Adipocyte (in vitro differentiated cells): ENCODE measurements at places on chromosomes 2 and 18.
A peak's percentile ranks its signal among the peaks of the same experiment; 100 is the strongest.

DNA sequence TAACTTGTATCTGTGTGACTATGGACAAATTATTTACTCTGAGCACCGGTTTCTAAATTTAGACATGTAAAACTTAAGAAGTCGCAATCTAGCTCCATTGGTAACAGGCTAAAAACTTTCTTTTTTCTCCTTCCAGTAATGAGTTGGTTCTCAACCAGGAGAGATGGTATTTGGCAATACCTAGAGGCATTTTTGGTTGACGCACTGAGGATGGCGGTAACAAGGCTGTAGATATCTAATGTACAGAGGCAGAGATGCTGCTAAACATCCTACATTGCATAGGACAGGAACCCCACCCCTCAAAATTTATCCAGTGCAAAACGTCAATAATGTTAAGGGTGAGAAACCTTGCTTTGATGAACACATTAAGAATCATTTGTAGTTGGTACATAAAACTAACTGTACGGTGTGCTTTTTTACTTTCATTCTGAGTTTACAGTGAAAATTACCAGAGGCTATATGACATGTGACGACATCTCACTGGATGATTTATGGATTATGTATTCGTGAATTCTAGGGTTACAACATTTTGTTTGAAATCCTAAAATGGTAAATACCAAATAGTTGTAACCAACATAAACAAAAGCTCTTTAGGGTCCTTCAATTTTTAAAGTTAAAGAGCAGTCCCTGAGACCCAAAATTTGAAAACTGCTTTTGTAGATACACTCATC, 91.3 kb downstream of the TLK1 start:
- DNase-seq: no peak

- DNase-seq: no peak
These were observed 220.4 kb upstream of the MEX3C start for GRCh38 chr18:51417643-51418483.

- DNase-seq: peak; percentile 19
These were observed 4.2 kb upstream of the METAP1D start for GRCh38 chr2:171995586-171995985.

GRCh38 chr2:163253621-163254285, 415.2 kb upstream of the KCNH7 start:
- peak; percentile 13 for DNase-seq

DNA sequence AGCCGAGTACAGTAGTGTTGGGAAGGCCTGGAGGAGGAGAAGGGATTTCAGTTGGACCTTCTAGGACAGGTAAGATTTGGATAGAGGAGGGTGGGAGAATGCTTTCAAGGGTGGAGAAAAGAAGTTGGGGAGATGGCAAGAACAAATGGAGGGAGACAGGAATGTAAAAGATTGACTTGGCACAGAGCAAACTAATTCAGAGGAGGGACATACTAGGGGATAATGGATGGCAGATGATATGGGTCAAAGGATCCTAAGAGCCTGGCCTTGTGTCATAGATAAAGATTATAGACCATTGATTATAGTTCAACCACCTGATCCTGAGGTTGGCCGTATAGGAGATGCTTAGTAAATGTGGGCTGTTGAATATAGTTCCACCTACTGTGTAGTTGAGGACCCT, 12.4 kb downstream of the WDR43 start:
- no peak for DNase-seq

DNA sequence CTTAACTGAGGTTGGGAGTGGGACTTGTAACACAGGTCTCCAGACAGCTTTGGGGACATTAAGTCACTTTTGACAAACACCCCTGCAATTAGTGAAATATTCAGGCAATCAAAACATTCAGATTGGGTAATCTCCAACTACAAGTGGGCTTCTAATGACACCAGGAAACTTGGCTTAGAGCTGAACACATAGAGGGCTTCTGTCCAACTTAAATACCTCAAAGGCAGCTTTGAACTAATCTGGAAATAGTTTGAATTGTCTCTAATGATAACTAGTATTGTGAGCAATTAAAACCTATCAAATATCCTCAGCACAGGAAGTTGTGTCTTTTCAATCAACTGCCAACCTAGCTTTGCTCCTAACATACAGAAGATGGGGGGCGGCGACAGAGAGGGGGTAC, 5.1 kb upstream of the ASPRV1 start:
- DNase-seq: peak; percentile 21

GRCh38 chr2:8636721-8637636, 44.9 kb upstream of the ID2 start:
- DNase-seq: peak; percentile 60

- DNase-seq: no peak
These were observed 14.8 kb upstream of the REEP1 start for GRCh38 chr2:86352137-86352726.

DNA sequence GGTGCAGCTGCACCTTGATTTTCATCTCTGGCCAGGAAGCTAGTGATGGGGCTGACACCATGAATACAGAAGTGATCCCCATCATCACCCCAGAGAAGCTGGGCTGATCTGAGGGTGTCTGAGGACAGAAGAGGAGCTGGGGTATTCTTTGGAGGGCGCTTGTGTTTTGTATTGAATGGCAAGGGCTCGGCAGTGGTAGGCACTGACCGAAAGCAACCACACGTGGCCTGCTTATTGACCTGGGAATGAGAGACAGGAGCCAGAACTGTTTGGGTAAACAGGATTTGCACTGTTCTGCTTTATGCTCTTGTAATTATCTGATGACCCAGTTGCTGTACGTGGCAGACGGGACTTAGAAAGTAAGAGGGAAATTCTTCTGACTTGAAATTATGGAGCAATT, 62.6 kb upstream of the RPL31 start:
- no peak for DNase-seq

DNA sequence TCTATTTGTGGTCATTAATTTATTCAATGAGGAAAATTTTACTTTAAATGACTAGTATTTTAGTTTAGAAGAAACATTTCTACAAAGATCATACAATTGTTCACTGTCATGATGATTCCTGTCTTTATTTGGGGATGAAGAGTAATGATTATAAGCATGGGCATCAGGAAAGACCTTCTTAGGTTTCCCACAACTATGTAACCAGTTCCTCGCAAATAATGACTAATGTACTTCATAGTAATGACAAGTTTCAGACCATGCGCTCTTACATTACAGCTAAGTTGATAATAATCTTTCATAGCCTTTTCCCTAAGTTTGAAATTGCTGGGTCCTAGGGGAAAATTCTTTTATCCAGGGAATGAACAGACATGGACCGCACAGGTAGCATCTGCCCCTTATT, 90.5 kb downstream of the MYO5B start:
- DNase-seq: no peak

- peak; percentile 73 for DNase-seq
These were observed 85.4 kb downstream of the MAP3K20 start for GRCh38 chr2:173161040-173161439.

GRCh38 chr18:7946734-7947377, 379.7 kb downstream of the PTPRM start:
- DNase-seq: peak; percentile 76

DNA sequence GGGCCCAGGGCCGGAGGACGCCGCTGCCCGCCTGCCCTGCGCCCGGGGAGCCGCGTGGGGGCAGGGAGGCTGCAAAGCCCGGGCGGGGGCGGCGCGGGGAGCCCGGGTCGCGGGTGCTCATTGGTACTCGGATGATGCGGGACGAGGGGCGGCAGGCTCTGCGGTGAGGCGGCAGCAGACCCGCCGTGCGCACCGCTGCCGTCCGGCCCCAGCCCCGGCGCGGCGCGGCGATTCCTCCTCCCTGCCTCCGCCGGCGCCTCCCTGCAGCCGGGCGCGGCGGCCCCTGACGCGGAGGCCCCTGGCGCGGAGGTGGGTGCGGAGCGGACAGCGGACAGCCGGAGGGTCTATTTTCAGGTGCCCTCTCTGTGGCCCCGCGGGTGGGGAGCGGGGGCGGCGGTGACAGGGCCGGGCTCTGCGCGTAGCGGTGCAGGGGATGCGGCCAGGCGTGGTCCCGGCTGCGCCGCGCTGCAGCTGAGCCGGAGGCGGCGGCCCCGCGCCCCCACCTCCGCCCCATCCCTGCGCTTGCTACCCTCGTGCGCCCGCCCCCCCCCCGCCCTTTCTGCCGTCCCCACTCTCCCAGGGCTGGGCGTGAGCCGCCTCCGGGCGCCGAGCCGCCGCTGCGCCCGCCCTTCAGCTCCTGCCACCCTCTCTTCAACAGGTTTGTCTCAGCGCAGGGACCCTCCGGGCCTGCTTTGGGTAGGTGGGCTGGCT, 640 bp downstream of the SPTBN1 start:
- peak; percentile 77 for DNase-seq

- DNase-seq: no peak
These were observed 21.0 kb downstream of the C18orf63 start for GRCh38 chr18:74336656-74337055.

DNA sequence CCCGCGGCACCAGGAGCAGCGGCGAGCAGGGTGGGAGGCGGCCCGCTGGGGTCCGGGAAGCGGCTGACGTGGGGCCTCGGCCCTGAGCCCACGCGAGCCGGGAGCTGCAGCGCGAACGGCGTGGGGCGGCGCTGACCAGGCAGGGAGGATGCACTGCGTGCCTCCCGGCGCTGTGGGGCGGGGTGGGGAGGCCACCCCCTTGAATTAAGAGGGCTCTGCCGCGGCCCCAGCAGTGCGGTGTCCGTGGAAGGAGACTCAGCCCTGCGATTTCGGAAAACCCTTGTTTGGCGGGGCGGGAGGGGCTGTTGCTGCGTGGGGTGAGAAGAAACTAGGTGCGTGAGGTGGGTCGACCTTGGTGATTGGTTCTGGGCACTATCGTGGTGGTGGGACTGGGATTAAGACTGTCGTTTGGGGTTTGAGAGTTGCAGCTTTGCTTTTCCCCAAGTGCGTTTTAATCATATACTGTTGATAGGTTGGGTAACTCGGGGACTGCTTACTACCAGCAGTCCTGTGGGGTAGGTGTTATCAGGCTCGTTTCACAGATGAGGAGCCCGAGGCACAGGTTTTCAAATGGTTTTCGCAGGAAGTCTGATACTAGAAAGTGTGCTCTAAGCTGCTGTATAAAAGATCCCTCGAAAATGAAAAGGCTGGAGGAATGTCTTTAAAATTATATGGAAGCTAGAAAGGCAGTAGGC, 722 bp downstream of the ACSL3 start:
- peak; percentile 82 for DNase-seq

DNA sequence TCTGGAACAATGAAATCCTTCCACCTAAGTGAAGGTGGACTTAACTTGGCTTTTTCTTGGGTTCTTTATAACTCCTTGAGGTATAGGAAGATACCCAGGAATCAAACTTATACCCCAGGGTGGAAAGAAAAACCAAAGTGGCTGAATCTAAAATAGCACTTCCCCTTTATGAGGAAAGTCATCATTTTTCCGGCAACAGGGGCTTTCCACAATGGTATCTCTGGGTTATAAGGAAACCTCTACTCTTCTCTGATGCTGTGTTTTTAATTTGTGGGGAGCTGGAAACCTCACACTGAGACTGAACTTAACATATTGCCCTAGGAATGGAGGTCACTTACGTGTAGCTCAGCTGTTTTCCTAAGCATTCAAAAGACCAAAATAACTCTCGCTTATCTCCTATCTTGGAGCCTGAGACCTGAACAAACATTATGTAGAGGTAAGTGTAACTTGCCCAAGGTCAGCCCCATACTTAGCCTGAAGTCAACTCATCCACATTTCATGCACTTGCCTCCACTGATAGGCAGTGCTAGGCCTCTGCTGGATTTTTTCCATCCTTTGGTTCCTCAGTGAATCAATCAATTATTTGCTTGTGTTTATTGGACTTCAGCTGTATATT, 117.9 kb downstream of the SETBP1 start:
- no peak for DNase-seq

- no peak for DNase-seq
These were observed 789.6 kb upstream of the SLC8A1 start for GRCh38 chr2:41241325-41242000.
